A549 treated with GW870086 at 1 μM for 4 hours (cell line): ENCODE measurements at places on chromosomes 5 and 9. TPM values are rescaled to one million over a fixed set of nuclear protein-coding genes. Genes with fewer than 3 reads are reported as not detected.

Gene SOWAHA
- 0.07 to 0.16 TPM (median 0.11 TPM) in 5 replicates for total RNA-seq

Gene C5orf63
- 3.8 to 4.5 TPM (median 4.1 TPM) in 5 replicates for total RNA-seq

Gene FAM151B
- total RNA-seq: 1.2 to 2.9 TPM (median 1.6 TPM) in 5 replicates

Gene F2RL1
- total RNA-seq: 220 to 283 TPM (median 272 TPM) in 5 replicates

Gene LAMC3
- 1.5 to 3.2 TPM (median 2.1 TPM) in 5 replicates for total RNA-seq

Gene ZNF883
- 0.70 to 0.94 TPM (median 0.86 TPM) in 5 replicates for total RNA-seq

Gene KCNV2
- not detected in 5 replicates for total RNA-seq

Gene EIF4E1B
- not detected in 5 replicates for total RNA-seq

Gene GFRA3
- 0.06 to 0.11 TPM in 2 of 5 replicates, not detected in the others for total RNA-seq

Gene CER1
- total RNA-seq: not detected in 5 replicates

Gene PCDHA6
- total RNA-seq: 0.05 to 0.09 TPM (median 0.08 TPM) in 3 of 5 replicates, not detected in the others

Gene SMIM33
- not detected in 5 replicates for total RNA-seq

Gene SPINK1
- total RNA-seq: 0.34 to 2.2 TPM (median 0.95 TPM) in 5 replicates

Gene SOHLH1
- total RNA-seq: 0.10 TPM in 1 of 5 replicates, not detected in the others

Gene PTGES
- total RNA-seq: 172 to 205 TPM (median 174 TPM) in 5 replicates

Gene NRARP
- 1.9 to 4.6 TPM (median 4.1 TPM) in 5 replicates for total RNA-seq

Gene SLC36A1
- total RNA-seq: 8.4 to 10.2 TPM (median 9.0 TPM) in 5 replicates

Gene GHR
- total RNA-seq: 0.03 to 0.07 TPM (median 0.06 TPM) in 4 of 5 replicates, not detected in the other

Gene TAF11L9
- total RNA-seq: not detected in 5 replicates
